ENCODE measurements at places on chromosomes 5 and 9. TPM values are rescaled to one million over a fixed set of nuclear protein-coding genes. Genes with fewer than 3 reads are reported as not detected.

EIF4E1B gene
- not detected for total RNA-seq

MSX2 gene
- 0.79 TPM for total RNA-seq

LCN12 gene
- not detected for total RNA-seq

PCDHB16 gene
- total RNA-seq, result 0.07 TPM

PRRT1B gene
- total RNA-seq, result not detected

CSF1R gene
- total RNA-seq, result not detected

PCDHA13 gene
- not detected for total RNA-seq

FOXD4L5 gene
- total RNA-seq, result not detected

ACTBL2 gene
- total RNA-seq, result not detected

PRDM9 gene
- not detected for total RNA-seq

INSL4 gene
- not detected for total RNA-seq

OR13J1 gene
- total RNA-seq, result not detected

EGFLAM gene
- total RNA-seq, result 1.7 TPM

C5 gene
- 3.4 TPM for total RNA-seq

FTMT gene
- total RNA-seq, result not detected

TXNDC8 gene
- total RNA-seq, result not detected

EGFL7 gene
- 489 TPM for total RNA-seq

SUSD3 gene
- 0.13 TPM for total RNA-seq

SH2D3C gene
- 39.9 TPM for total RNA-seq

ZNF462 gene
- 10.9 TPM for total RNA-seq

LRRC19 gene
- not detected for total RNA-seq

CMYA5 gene
- 0.13 TPM for total RNA-seq

SYK gene
- not detected for total RNA-seq

DMGDH gene
- total RNA-seq, result 0.07 TPM

TMEM232 gene
- total RNA-seq, result 0.80 TPM

UAP1L1 gene
- total RNA-seq, result 20.7 TPM

DOCK8 gene
- total RNA-seq, result 0.80 TPM

IARS1 gene
- total RNA-seq, result 302 TPM

TRPM6 gene
- 0.14 TPM for total RNA-seq

PCDHGB6 gene
- 3.3 TPM for total RNA-seq

NUTM2F gene
- not detected for total RNA-seq

FAM163B gene
- total RNA-seq, result not detected

TARS1 gene
- 323 TPM for total RNA-seq

IL7R gene
- total RNA-seq, result 2.1 TPM

GLRA1 gene
- total RNA-seq, result not detected

VDAC1 gene
- total RNA-seq, result 380 TPM

STPG3 gene
- not detected for total RNA-seq

ADAMTS19 gene
- total RNA-seq, result not detected

ZNF608 gene
- 14.6 TPM for total RNA-seq

SMU1 gene
- total RNA-seq, result 33.3 TPM

PCDHGC5 gene
- 1.1 TPM for total RNA-seq

TMEFF1 gene
- total RNA-seq, result 6.2 TPM

OR1J2 gene
- not detected for total RNA-seq

TMEM252 gene
- total RNA-seq, result not detected

ADAMTSL2 gene
- total RNA-seq, result not detected

NUTM2G gene
- not detected for total RNA-seq

All from thoracic aorta endothelial cell (primary cell).